PC-9 (cell line): ENCODE measurements at places on chromosomes 16 and 17. TPM values are rescaled to one million over a fixed set of nuclear protein-coding genes. Genes with fewer than 3 reads are reported as not detected.

Gene E4F1
- 38.8 and 41.1 TPM in 2 replicates for total RNA-seq

GRCh38 chr16:89367538-89367915, 122.8 kb downstream of the ANKRD11 start:
- no peak for DNase-seq

DNA sequence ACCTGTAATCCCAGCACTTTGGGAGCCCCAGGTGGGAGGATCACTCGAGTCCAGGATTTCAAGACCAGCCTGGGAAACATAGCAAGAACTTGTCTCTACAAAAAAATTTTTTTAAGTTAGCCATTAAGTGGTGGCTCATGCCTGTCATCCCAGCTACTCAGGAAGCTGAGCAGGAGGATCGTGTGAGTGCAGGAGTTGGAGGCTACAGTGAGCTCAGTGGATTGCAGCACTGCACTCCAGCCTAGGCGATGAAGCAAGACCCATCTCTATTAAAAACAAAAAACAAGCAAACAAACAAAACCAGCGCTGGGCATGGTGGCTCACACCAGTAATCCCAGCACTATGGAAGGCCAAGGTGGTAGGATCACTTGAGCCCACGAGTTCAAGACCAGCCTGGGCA, 38.0 kb downstream of the HEATR3 start:
- no peak for DNase-seq

Gene MLLT6
- total RNA-seq: 113 and 127 TPM in 2 replicates
